ENCODE measurements at places on chromosomes 1 and 21. TPM values are rescaled to one million over a fixed set of nuclear protein-coding genes. Genes with fewer than 3 reads are reported as not detected.
A peak's percentile ranks its signal among the peaks of the same experiment; 100 is the strongest.

DNA sequence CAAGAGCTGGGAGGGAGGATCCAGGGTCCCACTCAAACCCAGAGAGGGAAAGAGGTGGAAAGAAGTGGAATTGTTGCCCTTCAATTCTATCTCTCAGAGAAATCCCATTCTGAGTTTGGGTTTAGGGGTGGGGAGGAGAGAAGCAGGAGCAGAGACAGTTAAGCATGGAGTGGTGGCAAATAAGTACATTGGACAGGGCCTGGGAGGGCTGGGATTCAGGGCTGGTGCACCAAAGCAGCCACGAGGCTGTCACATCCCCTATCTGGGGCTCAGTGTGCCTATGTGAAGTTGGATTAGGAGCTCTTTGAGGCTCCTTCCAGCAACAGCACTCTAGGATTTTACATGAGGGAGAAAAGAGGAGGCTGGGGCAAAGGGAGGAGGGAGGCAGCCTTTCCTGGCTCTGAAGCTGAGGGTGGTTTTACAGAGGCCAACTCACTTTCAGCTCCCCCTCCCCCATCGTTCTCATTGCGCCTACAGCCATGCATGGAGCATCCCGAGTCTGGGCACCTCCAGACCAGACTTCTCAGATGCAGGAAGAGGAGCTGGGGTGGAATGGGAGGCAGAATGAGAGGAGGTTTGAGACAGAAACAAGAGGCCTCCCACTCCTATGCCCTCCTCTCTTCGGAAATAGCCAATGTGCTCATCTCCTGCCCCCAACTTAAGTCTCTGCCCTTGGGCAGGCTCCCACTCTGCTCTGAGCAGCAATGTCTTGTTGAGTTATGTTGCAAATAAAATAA, 3.0 kb upstream of the SYT6 start:
- H3K4me3 ChIP-seq = no peak overlapping the region
- no peaks in the 10 kb centered on the region for H3K36me3 ChIP-seq
- peaks cover 32% of the 10 kb centered on the region for H3K4me1 ChIP-seq
- H3K27ac ChIP-seq = no peak overlapping the region

GRCh38 chr1:151846686-151847237, 6.8 kb downstream of the THEM5 start:
- H3K36me3 ChIP-seq = no peaks in the 10 kb centered on the region
- no peak overlapping the region for H3K4me3 ChIP-seq
- DNase-seq = no peak
- H3K27me3 ChIP-seq = no peaks in the 10 kb centered on the region
- H3K4me1 ChIP-seq = peaks cover 19% of the 10 kb centered on the region

GRCh38 chr1:220803401-220804201, 16.9 kb downstream of the MTARC1 start:
- no peak overlapping the region for H3K27ac ChIP-seq
- H3K4me1 ChIP-seq = no peaks in the 10 kb centered on the region
- no peak overlapping the region for H3K4me3 ChIP-seq
- no peaks in the 10 kb centered on the region for H3K27me3 ChIP-seq

- DNase-seq = no peak
- peaks cover 33% of the 10 kb centered on the region for H3K27me3 ChIP-seq
- no peak overlapping the region for H3K4me3 ChIP-seq
- H3K4me1 ChIP-seq = peaks cover 35% of the 10 kb centered on the region
- H3K36me3 ChIP-seq = no peaks in the 10 kb centered on the region
These were observed 1.2 kb upstream of the CD1D start for GRCh38 chr1:158179301-158180041.

DNA sequence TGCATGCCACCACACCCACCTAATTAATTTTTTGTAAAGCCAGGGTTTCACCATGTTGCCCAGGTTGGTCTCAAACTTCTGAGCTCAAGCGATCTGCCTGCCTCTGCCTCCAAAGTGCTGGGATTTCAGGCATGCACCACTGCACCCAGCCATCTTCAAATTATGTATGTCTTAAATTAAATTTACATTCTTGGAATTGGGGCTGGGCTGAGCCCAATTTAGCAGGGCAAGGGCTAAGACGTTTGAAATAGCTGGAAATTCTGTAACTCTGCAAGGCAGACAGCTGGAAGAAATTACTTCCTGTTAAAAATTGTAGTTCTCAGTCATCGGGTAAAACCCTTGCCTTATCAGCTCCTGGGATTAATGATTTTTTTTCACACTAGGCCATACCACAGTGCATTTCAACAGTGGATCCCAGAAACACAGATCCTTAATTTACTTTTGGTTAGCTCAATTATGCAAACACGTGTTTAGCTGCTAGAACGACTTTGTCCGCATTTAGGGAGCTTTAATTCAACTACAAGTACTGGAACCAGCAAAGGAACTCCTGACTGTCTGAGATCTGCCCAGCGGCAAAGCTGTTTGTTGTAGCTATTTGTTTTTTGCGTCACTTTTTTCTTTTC, 83.3 kb downstream of the OLFML3 start:
- no peak overlapping the region for H3K4me3 ChIP-seq
- no peak for DNase-seq
- H3K4me1 ChIP-seq = no peaks in the 10 kb centered on the region
- no peak overlapping the region for H3K27ac ChIP-seq
- H3K27me3 ChIP-seq = no peaks in the 10 kb centered on the region
- no peaks in the 10 kb centered on the region for H3K36me3 ChIP-seq

GRCh38 chr1:196438329-196438728, 169.9 kb downstream of the KCNT2 start:
- DNase-seq = no peak
- H3K4me3 ChIP-seq = no peak overlapping the region
- H3K36me3 ChIP-seq = no peaks in the 10 kb centered on the region
- no peaks in the 10 kb centered on the region for H3K27me3 ChIP-seq
- H3K27ac ChIP-seq = no peak overlapping the region

DNA sequence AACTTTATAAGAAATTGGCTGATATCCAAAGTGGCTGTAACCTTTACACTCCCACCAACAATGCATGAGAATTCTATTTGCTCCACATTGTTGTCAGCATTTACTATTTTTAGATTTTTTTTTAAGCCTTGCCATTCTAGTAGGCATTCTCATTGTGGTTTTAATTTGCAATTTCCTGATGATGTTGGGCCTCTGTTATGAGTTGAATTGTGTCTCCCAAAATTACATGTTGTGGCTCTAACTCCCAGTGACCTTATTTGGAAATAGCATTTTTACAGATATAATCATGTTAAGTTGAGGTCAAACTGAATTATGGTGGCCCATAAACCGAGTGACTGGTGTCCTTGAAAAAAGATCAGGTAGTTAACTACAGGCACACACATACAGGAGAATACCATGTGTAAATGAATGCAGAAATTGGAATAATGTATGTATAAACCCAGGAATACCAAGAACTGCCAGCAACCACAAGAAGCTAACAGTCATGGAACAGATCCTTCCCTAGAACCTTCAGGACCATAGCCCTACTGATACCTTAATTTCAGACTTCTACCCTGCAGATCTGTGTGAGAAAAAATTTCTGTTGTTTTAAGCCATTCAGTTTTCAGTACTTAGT, 348.8 kb upstream of the DAB1 start:
- H3K36me3 ChIP-seq = no peaks in the 10 kb centered on the region
- H3K4me1 ChIP-seq = no peaks in the 10 kb centered on the region
- no peaks in the 10 kb centered on the region for H3K27me3 ChIP-seq
- H3K4me3 ChIP-seq = no peak overlapping the region

DNA sequence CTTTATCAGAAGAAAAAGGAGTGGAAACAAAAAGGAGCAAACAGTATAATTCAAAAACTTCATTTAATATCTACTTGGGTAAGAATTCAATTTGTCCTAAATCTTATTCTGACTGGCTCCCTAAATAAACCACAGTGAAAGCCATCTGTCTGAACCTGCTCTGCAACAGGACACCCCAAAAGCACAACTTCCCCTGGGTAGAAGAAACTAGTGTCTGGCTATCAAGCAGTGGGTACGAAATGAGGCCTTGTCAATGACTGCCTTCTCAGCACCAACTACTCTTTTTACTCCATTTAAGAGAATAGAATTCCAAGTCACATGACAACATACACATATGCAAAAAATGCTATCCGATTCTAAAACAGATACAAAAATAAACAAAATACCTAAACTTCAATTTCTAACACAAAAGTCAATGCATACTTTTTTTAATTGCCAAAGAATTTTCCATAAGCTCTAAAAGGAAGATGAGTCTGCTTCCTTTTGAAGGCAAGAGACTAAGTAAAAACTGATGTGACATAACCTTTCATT, 206.8 kb downstream of the SLC45A1 start:
- H3K4me1 ChIP-seq = peaks cover 51% of the 10 kb centered on the region
- H3K36me3 ChIP-seq = peaks cover 10% of the 10 kb centered on the region
- H3K4me3 ChIP-seq = peak overlapping the region; percentile 62
- H3K27me3 ChIP-seq = no peaks in the 10 kb centered on the region

DNA sequence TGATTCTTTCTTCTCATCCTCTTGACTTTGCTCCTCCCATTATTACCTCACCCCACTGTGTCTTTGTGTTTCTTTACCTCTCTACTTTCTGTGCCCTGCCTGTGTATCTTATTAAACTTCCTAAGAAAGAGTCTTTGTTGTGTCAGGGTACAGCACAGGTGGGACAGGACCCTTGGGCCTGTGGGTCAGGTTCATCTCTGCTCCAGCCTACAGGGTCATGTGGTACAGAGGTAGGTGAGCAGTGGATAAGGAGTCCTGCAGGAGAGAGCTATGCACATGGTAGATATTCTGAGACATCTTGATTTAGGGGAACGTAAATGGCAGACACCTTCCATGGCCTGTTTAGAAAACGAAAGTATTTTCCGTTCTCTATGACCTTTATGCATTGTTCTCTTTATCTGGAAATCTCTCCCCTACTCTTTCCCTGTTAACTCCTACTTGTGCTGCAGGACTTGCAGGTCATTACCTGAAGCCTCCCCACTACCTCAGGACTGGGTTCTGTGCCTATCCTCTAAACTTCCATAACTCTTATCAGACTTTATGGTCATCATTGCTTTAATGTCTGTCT, 9.9 kb downstream of the GIPC2 start:
- H3K4me3 ChIP-seq = no peak overlapping the region
- DNase-seq = no peak
- H3K4me1 ChIP-seq = no peaks in the 10 kb centered on the region
- no peaks in the 10 kb centered on the region for H3K27me3 ChIP-seq
- no peaks in the 10 kb centered on the region for H3K36me3 ChIP-seq

GRCh38 chr1:33050221-33051076, 13.8 kb upstream of the AK2 start:
- no peak for DNase-seq
- no peak overlapping the region for H3K27ac ChIP-seq
- no peak overlapping the region for H3K4me3 ChIP-seq

GRCh38 chr1:219329578-219329977, 155.9 kb downstream of the LYPLAL1 start:
- H3K4me1 ChIP-seq = no peaks in the 10 kb centered on the region
- no peak overlapping the region for H3K27ac ChIP-seq
- no peak for DNase-seq
- H3K27me3 ChIP-seq = no peaks in the 10 kb centered on the region

GRCh38 chr1:18090636-18091035, 17.0 kb upstream of the IGSF21 start:
- H3K27me3 ChIP-seq = peaks cover 38% of the 10 kb centered on the region
- no peaks in the 10 kb centered on the region for H3K36me3 ChIP-seq
- no peak for DNase-seq
- H3K27ac ChIP-seq = no peak overlapping the region
- H3K4me3 ChIP-seq = no peak overlapping the region
- no peaks in the 10 kb centered on the region for H3K4me1 ChIP-seq

GRCh38 chr1:13763991-13764390, 64.0 kb downstream of the PRDM2 start:
- no peak overlapping the region for H3K27ac ChIP-seq
- DNase-seq = no peak
- H3K4me3 ChIP-seq = no peak overlapping the region
- no peaks in the 10 kb centered on the region for H3K27me3 ChIP-seq

GRCh38 chr21:42760951-42761751, 107.7 kb downstream of the PDE9A start:
- DNase-seq = peak; percentile 39
- no peak overlapping the region for H3K27ac ChIP-seq
- H3K4me3 ChIP-seq = no peak overlapping the region
- no peaks in the 10 kb centered on the region for H3K27me3 ChIP-seq
- peaks cover 5% of the 10 kb centered on the region for H3K36me3 ChIP-seq

DNA sequence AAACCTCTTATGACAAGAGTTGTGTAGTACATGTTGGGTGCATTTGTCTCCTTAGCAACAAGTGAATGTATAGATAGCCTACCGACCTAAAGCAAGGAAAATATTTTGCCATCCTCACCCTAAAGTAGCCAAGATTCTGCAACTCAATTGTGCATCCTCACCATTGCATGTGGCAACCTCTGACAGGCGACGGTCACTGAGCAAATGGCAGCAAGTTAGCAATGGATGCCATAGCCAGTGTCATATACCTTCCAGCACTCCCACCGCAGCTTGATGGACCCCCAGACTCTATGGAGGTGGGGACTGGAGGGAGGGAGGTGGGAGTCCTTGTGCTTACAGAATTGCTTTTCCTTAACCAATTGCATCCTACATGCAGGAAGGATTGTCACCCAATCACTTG, 17.0 kb downstream of the PROX1 start:
- no peak overlapping the region for H3K4me3 ChIP-seq
- no peaks in the 10 kb centered on the region for H3K4me1 ChIP-seq

ACKR1 gene
- 30.4 TPM for total RNA-seq

CNTN2 gene
- not detected for total RNA-seq

LRRC53 gene
- not detected for total RNA-seq

HSD3B1 gene
- not detected for total RNA-seq

C1orf159 gene
- total RNA-seq = 11.7 TPM

CHIA gene
- total RNA-seq = 10.9 TPM

SPATA45 gene
- not detected for total RNA-seq

C1QTNF12 gene
- 1.2 TPM for total RNA-seq

KCNT2 gene
- total RNA-seq = 3.7 TPM

AGT gene
- total RNA-seq = 0.86 TPM

OR10J5 gene
- total RNA-seq = not detected

Measured in lower lobe of right lung (tissue), 2 donors.